ENCODE measurements at places on chromosomes 4 and X.

- DNase-seq = peak; percentile 80
Measured at GRCh38 chr4:987624-988513, 1.0 kb downstream of the IDUA start.

GRCh38 chr4:158484173-158484885 lies 37.4 kb upstream of the RXFP1 start:
- no peak for DNase-seq

- DNase-seq = no peak
Measured at GRCh38 chr4:10066670-10067651, 45.7 kb upstream of the SLC2A9 start.

DNA sequence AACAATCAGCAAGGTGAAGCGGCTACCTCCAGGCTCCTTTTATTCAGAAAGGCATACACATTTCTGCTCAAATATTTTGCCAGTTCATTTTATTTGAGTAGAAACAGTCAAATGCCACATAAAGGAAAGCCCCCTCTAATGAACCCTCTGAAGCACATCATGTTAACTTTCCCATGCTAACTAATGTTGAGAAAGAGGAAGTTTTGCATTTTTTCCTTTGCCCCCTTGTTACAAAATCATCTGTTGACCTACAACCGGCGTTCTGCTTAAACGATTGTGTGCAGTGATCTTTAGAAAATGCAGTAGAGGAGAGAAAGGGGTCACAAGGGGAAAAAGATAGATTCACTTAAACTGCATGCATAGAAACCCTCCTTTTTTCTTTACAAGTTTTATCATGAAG lies 25.2 kb upstream of the ATXN3L start:
- DNase-seq = no peak

DNA sequence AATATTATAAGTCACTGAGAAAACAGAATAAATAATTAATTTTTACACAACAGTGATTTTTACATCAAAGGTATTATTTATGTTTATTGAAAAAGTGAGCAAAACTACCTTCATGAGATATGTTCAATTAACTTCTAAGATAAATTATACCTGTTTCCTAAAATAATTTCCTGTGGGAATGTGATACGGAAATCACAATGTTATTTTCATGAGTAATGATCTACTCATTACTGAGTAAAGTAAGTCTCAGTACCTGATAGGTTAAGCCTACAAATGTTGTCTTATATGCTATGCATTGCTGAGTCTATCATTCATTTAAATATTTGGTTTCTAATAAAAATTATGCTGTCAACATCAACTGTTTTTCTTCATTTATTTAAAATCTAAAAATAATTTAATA lies 324.0 kb downstream of the STPG2 start:
- DNase-seq = no peak

DNA sequence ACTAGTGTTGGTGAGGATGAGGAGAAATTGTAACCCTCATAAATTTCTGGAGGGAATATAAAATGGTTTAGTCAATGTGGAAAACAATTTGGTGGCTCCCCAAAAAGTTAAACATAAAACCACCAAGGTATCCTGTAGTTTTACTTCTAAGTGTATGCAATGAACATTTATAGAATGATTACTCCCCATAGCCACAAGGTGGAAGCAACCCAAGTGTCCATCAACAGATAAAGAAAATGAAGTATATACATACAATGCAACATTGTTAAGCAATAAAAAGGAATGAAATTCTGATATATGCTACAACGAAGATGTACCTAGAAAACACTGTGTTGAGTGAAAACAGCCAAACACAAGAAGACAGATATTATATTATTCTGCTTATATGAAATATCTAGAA lies 569.1 kb upstream of the GRID2 start:
- DNase-seq = no peak

DNA sequence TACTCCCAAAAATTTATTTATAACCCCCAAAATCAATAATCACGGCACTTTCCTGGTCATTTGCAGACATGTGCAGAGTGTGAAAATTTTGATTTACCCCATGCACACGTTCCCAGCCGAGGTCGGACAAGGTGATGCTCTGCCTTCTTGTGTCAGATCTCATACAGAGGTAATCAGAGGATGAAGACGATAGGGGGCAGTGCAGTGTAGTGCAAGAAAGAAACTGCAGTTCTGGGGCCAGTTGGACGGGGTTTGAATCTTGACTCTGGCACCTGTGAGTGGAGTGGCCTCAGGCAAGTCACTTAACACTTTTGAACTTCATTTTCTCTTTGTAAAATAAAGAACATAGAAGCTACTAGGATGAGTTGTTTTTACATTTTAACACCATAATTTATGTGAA lies 88.4 kb downstream of the FRMPD3 start:
- no peak for DNase-seq

DNA sequence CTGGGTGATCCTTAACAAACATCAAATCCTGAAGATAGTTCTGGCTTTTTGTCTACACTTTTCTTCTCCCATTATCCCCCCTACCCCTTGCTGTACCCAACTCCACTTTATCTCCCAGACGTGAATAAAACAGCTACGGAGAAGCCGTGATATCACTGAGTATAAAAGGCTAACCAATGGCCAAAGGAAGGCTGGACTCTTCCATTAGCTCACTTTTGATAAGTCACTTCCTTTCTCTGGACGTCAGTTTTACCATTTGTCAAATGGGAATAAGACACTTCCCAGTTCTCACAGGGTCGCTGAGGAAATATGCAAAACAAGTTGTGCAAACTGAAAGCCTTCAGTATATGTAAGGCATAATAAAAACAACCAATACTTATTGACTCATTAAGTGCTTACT lies 38.6 kb upstream of the EDA2R start:
- DNase-seq = no peak

DNA sequence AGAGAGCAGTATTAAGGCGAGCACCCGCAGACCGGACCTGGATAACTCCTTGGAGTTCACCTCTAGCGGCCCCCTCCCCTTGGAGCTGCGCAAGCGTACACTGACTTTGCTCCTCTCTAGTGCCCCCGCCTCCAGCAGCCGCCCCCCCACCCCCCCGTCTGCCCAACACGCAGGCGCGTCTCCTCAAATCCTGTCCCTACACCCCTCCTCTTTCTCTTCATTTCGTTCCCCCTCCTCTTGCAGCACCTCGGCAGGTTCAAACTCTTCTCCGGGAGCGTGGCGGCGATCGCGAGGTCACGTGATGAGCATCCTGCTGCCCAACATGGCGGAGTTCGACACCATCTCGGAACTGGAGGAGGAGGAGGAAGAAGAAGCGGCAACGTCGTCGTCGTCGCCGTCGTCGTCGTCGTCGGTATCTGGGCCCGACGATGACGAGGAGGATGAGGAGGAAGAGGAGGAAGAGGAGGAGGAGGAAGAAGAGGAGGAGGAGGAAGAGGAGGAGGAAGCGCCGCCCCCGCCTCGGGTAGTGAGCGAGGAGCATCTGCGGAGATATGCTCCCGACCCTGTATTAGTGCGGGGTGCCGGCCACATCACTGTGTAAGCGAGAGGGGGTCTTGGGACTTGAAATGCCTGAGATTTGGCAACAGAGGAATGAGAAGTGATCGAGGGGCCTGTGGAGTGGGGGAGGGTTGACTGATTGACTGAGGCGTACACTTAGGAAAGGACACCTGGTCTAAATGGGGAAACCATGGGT lies at the start of gene CHIC1:
TSS of gene CHIC1 (plus strand) at position 214 of the 754 bp plus-strand sequence. CDS start at position 302, 88 bp downstream.
- peak; percentile 57 for DNase-seq

GRCh38 chr4:137700751-137701150 lies 168.5 kb upstream of the PCDH18 start:
- no peak for DNase-seq

DNA sequence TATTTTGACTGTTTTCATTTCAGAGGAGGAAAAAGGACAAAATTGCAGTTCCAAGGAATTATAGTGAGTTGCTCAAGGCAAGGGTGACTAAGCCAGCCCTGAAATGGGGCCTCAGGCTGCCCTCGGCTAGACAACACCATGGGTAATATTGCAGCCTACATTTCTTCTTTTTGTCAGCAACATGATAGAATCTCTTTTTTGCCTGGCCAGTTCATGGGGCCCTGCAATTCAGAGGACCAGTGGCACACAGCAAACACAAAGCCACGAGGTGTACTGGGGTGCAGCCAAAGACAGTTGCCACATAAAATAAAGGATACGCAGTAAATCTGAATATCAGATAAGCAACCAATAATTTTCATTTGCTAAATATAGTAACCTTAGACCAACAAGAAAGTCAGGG lies 41.8 kb downstream of the RBM47 start:
- DNase-seq = no peak

GRCh38 chr4:177309522-177310371 lies at the start of gene NEIL3:
Gene NEIL3 (plus strand): TSS chr4:177309874. CDS start chr4:177309954, 80 bp downstream.
- peak; percentile 91 for DNase-seq

- no peak for DNase-seq
Measured at GRCh38 chr4:164440199-164440598, 313.7 kb upstream of the SMIM31 start.

DNA sequence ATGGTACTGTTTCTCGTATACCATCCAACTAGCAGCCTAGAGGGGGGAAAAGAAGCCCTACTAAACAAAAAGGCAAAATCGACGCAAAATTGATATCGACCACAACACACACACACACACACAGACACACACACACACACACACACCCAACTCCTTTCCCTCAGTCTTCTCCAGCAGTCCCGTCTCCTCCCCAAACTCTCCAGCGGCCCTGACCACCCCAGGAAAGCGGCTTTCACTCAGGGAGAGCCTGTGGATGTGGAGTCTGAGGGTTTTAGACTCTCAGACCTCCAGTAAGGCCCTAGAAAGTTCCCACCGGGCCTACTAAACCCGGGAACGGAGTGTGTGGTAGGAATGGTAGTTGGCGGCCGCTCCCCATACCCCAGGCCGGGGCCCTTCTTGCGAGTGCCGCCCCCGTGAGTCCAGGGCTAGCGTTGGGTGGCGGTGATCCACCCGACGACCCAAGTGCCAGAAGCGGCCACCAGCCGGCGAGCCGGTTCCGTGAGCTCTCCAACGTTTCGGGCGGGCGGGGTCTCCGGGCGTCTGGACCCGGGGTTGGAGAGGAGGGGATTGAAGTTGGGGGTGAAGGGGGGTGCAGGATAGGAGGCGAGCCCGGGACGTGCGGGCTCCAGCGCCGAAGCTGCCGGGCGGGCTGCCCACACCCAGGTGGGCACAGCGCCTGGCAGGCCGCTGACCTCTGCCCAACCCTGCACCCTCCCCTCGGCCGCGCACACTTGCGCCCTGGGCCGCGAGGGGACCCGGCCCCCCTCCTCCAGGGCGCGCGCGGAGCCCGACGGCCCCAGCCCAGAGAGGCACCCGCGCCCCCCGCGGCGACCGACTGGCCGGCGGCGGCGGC lies 13.7 kb downstream of the ARX start:
- DNase-seq = no peak

DNA sequence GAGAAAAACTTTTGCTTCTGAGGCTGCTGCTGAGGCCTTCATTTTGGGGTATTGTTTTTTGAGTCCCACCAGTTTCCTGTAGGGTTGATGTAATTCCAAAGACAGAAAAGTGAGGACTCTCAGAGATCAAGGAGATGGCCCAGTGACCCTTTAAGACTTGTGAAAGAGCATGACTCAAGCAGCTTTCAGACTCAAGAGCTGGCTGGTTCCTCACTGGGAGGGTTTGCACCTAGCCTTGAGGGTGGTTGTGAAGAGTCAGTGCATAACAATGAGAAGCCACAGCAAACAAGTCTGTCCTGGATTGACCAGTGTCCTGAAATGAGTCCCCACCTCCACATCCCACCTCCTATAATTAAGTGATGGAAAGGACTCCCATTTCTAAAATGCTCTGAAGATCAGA lies 89.2 kb downstream of the NHS start:
- no peak for DNase-seq

DNA sequence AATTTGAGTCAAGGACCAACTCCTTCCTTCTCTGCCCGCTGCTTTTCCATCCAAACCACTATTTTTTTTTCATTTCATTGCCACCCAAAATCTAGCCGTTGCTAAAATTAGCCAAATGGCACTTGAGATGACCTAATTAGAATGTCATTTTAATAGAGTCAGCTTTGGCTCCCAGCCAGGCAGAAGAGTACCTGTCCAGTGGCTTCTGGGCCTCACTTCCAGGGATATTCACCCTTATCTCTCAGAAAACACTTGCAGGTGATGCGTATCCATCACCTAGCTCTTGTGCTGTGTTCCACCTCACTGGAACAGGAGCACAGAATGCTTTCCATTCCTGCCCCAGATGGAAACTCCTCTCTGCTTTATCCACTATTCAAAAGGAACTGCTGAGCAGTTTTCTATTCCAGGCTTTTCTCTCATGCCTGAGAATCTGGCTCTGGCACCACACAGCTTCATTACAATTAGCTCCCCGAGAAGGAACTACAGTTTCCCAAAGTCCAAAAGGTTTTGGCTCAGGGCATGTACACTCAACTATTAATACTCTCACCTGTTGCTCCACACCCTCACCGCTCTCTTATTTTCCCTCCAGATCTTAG lies 18.5 kb downstream of the MAGEA9B start:
- no peak for DNase-seq

DNA sequence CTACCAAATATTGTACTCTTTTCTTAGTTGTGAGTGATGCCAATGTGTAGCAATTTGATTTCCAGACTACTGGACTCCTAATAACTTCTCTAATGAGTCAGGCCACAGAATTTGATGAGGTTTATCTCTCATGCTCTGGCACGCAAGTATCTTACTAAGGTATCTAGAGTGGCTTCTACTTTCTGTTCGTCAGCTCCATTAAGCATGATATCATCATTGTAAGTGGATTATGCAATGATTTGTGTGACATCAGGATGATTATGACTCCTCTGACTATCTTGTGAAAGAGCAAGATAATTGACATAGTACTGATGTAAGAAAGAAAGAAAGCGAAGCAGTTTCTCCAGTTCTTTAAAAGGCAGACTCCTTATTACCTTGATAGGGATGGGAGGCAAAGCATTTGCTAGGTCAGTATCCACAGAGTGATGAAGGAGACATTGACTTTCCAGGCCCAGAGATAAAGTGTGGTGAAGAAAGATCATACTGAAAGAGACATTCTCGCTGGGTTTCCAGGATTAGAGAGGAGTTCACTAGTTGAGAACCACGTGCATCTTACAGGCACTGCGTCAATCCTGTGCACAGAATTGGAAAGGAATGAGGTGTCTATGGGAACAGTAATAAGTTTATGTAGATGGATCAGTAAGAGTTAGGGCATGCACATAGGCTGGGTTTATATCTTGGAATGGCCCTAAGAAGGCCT lies 161.9 kb upstream of the STK26 start:
- no peak for DNase-seq

DNA sequence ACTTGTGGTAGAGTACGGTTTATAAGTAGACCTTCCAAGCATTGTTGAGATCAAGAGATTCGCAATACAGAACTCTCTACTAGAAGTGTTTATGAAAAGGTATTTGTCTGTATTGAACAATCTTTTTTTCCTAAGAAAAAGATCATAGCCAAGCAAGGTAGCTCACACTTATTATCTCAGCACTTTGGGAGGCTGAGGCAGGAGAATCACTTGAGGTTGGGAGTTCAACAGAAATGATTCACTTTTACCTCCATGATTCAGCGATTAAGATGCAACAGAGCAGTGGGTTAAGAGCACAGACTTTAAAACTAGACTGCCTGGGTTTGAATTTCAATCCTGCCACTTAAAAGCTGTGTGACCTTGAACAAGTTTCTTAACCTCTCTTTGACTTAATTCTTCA lies 74.3 kb downstream of the TMEM156 start:
- no peak for DNase-seq

GRCh38 chr4:145935253-145936141 lies 3.1 kb downstream of the ZNF827 start:
- peak; percentile 27 for DNase-seq

GRCh38 chrX:134932528-134933217 lies 58.1 kb upstream of the SMIM10 start:
- no peak for DNase-seq

Data from pancreas (tissue), 10 donors.